HT1080 (cell line): ENCODE measurements at places on chromosomes 7 and 10. TPM values are rescaled to one million over a fixed set of nuclear protein-coding genes. Genes with fewer than 3 reads are reported as not detected.

- DNase-seq, result no peak
Measured at GRCh38 chr10:63266391-63267316, 133.5 kb downstream of the NRBF2 start.

DNA sequence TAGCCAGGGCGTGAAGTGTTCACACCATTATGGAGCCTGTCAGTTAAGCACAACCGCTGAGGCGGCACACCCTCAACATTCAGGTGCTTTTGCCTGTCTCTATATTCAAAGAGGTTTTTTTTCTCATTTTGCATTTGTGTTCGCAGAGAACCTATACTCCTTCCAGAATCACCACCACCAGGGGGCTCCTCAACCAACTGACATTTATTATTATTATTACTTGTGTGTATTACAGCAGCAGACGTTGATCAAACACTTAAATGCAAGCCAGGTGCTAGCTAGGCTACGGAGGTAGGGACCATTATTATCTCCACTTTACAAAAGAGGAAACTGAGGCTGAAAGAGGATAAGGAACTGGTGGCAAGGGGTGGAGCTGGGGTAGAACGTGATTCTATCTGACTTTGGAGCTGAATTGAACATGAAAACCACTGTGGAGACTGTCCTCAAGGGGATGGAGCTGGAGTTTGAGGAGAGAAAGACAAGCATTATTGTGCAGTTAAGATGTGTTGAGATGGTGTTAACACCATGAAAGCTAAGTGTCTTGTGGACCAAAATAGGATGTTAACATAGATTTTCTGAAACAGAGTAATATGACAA is 133.8 kb upstream of the PLXNA4 start:
- DNase-seq, result peak; percentile 24

ASB13 gene
- total RNA-seq, result 17.4 and 19.4 TPM in 2 replicates

GRCh38 chr10:84214046-84214572 is 11.2 kb downstream of the LRIT2 start:
- no peak for DNase-seq

GRCh38 chr10:35027567-35027966 is 62.6 kb downstream of the CUL2 start:
- peak; percentile 36 for DNase-seq

- peak; percentile 33 for DNase-seq
Measured at GRCh38 chr10:76311752-76312636, 880.6 kb downstream of the LRMDA start.

DNA sequence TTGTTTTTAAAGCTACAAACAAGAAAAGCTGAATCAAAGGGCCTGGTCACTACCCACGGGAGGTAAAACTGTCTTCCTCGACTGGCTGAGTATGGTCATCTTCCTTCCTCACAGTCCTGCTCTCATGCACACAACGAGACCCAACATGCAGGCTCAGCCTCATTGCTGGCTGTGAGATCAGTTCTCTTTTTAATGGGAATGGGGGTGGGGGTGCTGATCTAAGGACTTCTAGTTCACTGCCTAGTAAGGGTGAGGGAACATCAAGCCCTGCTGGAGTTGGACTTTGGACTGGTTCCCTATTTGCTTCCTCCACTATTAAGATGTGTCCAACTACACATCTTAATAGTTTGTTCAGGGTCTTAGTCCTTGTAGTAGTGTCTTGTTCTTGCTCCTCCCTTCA is 48.2 kb downstream of the ABCB4 start:
- no peak for DNase-seq

- no peak for DNase-seq
Measured at GRCh38 chr7:50537417-50537816, 27.8 kb downstream of the DDC start.

DNA sequence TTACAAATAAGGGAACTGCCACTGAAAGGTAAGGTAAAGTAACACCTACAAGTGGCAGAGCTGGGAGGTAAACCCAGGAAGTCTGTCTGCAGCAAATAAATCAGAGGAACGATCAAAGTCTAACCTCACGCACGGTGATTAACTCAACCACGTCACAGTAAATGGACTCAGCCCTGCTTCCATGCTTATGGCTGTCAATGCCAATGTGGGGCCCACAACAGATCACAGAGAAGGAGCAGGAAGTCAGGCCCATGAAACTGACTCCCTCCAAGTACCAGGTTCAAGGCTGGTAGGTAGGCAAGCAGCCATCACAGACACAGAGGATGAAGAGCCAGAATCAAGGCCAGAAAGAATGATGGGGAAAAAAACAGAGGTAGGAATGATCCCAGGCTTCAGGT is 38.0 kb upstream of the ACSL5 start:
- DNase-seq, result no peak

- DNase-seq, result peak; percentile 23
Measured at GRCh38 chr7:139321071-139321745, 19.9 kb upstream of the FMC1 start.

- no peak for DNase-seq
Measured at GRCh38 chr10:4837551-4837950, 11.5 kb downstream of the AKR1E2 start.
